ENCODE measurements at places on chromosomes 7 and 10.

DNA sequence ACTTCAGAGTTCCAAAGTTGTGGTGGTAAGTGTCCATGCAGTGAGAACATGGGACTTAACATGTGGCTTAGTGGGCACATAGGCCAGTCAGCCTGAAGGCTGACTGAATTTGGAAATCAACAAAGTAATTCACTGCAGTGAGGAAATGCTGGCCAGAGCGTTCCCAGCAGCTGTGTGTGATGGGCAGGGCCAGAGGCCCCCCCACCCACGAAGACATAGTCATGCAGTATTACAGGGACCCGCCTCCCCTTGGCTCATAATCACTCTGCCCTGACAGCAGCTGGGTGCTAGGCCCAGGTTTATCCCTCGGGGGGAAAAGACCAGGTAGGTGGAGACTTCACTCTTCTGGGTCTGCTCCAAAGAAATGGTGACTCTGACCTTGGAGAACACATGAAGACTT lies 33.7 kb downstream of the HTR5A start:
- DNase-seq = no peak

DNA sequence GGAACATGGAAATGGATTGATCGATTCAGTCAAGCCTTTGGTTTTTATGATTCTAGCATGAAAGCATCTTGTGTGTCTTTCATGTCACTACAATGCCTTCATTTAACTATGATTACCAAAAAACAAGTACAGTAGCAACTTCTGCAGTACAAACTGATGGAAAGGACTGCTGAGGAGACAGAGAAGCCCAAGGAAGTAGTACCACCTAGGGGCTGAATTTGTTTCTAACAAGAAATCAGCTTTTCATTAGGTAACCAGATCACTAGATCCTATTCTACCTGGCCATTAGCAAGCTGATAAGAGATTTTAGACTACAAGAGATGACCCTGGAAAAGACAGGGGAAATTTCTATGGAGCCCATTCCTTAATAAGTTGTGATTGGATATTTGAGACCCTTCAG lies 3.2 kb upstream of the IFIT1 start:
- DNase-seq = peak; percentile 72

GRCh38 chr7:16065939-16066338 lies 355.4 kb downstream of the CRPPA start:
- DNase-seq = no peak

DNA sequence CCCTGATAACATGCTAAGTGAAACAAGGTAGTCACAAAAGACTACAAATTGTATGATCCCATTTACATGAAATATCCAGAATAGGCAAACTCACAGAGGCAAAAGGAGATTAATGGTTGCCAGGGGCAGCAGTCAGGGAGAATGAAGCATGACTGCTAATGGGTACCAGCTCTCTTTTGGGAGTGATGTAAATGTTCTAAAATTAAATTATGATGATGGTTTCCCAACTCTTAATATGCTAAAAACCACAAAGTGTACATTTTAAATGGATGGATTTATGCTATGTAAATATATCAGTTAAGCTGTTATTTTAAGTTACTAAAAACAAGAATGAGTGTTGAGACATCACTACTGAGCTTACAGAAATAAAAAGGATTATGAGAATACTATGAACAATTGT lies 12.6 kb downstream of the CYP51A1 start:
- DNase-seq = no peak

GRCh38 chr10:91159254-91159783 lies 61.1 kb upstream of the PCGF5 start:
- no peak for DNase-seq

DNA sequence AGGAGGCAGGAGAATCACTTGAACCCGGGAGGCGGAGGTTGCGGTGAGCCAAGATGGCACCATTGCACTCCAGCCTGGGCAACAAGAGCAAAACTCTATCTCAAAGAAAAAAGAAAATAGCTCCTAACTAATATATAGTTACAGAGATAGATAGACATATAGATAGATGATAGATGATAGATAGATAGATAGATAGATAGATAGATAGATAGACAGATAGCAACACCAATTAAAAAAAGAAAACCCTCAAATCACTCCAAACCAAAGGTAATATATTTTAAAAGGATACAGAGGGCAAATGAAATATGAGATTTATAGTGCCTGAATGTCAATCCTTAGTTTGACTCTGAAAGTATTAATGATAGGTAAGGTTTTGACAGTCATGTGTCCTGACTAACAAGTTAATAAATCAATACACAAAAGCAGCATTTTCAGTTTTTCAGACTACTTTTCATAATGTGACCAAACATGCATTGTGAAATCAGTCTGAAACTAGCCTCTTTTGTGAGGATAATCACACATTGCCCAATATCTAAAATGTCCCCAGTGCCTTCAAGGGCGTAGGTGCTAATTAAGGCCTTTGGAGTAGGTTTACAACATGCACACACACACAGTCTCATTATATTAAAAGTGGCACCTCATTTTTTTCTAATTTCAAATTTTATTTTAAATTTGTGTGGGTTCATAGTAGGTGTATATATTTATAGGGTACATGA lies 61.2 kb downstream of the BPGM start:
- DNase-seq = no peak

DNA sequence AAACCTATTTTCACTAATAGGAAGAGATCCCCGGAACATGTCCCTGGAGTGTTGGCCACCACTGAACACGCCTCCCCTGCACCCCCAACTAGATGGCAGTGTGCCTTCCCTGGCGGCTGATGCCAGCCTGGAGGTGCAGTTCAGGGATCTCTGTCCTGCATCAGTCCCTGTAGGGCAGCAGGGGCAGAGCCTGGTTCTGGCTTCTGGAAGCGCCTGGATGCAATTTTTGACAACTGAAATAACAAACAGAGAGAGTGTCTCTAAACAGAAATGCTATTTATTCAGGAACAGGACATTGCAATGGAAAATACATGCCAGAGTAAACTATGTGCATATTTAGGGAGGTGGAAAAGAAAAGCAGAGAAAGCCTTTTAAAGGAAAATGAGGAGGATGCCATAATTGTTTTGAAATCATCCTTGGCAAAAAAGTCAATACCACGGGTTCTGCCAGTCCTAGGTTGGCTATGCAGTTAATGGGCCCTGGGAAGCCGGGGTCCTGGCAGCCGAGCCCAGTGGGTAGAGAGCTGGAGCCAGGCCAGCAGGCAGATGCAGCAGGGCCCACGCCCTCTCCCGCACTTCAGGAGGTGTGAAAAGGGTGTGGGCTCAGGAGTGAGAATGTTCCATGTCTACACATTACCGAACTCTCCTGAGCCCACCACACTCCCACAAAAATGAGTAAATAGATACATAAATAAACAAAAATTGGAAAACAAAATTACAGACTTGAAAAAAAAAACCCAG lies 18.5 kb downstream of the ANTXRL start:
- no peak for DNase-seq

Measured in cardiac fibroblast (primary cell).